ENCODE measurements at places on chromosomes 4 and X.
A peak's percentile ranks its signal among the peaks of the same experiment; 100 is the strongest.

DNA sequence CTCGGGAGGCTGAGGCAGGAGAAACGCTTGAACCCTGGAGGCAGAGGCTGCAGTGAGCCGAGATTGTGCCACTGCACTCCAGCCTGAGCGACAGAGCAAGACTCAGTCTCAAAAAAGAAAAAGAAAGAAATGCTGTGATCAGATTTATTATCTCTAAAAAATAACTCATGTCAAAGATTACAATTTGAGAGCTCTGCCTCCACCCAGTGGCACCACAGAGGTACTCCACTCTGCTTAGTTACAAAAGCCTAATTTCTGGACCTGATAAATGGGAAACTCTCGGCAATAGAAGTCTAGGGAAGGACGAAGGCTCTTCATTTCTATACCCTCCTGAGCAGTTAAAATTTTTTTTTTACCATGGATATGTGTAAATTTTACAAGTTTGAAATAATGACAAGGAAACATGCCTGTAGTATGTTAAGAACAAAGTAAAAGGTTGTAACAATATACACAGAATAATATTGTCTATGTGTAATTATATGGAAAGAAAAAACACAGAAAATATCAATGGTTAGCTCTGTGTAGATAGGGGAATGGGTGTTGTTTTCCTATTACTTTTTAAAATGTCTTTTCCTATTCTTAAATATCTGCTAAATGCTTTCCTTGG is 149.8 kb downstream of the STIM2 start:
- DNase-seq, result peak; percentile 53

DNA sequence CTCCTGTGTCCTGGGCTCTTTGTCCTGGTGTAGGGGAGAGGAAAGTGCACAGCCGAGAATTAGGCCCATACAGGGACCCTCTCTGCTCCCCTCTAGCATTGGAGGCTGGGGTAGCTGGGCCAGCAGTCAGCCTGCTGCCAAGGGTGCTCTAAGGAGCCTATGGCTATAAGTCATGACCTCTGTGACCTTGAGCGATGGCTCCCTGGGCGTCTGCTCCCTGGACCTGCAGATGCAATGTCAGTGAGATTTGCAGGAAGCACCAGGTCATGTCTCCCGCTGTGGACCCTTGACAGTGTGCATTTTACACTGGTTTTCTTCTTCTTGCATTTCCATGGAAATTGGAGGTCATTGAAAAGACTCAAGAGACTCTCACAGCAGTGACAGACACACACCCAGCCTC is 234.1 kb upstream of the PSAPL1 start:
- DNase-seq, result no peak

DNA sequence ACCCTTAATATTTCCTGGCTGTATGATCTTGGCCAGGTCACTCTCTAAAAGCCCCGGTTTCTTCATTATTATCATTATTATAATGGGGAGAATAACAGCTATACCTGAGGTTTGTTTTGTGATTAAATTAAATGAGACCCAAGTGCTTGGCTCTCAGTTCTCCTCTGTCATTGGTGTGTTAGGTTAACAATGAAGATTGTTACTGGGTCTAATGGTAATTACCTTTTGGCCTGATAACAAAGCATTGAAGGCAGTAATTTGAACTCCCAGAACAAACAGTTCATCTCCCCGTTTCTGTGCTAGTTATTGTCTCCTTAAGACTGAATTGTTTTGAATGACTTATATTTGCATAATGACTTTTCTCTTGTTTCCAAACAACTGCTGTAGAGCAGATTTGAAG is 6.8 kb upstream of the ANAPC4 start:
- DNase-seq, result no peak

DNA sequence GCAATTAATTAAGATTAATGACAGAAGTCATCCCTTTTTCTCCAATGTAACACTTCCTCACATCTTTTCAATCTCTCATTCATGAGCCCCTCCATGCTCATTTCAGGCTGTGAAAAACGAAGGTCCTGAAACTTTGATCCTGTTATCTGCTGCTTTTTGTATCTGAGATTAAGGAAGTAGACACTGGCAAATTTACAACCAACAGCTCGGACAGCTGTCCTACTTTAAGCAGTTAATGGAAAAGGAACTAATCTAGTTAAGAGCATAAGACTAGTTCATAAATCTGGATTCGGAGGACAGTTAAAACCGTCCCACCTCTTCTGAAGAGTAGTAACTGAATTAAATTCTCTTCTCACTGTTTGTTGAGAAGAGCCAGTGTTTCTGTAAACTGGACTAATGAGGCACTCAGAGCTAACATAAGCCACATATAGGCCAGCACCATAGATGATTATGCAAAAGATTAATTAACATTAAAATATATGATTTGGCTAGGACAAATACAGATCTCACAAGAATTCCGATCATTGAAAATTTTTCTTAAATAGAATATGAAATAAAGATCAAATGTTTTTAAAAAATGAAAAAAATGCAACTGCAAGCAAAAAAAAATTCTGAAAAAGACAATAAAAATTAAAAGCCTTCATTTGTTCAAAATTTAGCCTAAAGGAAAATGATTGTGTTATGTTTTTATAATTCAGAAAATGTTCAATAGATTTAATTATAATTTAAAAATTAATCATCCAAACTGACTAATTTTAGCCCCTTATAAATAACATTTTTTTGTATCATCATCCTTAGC is 114.4 kb downstream of the ANTXR2 start:
- DNase-seq, result no peak

GRCh38 chr4:42487230-42487629 is 89.9 kb downstream of the SHISA3 start:
- no peak for DNase-seq

DNA sequence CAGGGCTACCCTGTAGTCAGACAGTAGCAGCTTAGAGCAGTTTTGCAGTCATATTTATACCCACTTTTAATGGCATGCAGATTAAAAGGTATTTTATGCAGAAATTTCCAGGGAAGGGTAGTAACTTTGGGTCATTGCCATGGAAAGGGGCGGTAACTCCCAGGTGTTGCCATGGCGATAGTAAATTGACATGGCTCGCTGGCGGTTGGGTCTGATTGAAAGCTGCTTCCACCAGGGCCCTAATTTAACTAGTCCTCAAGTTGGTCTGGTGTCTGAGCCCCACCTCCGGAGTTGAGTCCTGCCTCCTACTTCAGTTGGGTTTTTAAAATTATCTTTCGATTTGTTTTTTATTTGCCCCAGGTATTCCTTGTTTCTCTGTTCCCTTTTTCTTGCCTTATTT is 70.1 kb downstream of the NAA11 start:
- DNase-seq, result no peak

DNA sequence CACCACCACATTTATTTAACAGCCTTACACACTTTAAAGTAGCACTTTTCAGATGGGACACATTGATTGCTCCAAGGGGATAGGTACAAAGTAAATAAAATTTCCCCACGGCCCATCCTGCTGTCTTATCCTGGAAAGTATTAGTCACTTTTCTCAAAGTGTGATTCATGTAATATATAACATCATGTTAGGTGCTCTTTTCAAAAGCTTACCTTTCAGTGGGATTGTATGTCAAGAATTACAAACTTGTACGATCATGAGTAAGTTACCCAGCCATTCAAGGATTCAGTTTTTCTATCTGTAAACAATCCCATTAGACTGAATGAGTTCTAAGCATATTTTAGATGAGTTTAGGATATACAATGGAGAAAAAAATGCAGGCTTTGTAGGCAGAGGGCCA is 876.6 kb upstream of the GRID2 start:
- DNase-seq, result no peak

GRCh38 chrX:649166-649565 is 18.6 kb downstream of the SHOX start:
- DNase-seq, result no peak

Data from NCI-H510A treated with DMSO at 0.1 percent for 48 hours (cell line).